ENCODE measurements at places on chromosomes 12 and 14.

DNA sequence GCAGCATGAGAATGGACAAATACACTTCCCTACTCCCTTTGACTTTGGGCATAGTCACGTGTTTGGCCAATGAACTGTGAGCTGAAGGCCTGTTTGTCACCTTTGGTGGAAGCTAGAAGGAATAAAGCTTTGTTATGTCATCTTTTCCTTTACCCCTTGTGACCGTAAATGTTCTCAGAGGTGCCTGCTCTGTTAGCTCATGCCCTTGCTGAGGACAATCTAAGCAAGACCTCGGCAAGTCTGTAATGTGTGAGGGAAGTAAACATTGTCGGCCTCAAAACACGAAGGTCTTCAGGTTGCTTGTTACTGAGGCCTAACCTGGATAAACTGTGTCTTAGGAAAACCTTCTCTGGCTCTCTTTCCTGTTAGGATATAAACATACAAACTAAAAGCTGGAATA is 354.2 kb downstream of the TMEM132D start:
- no peak for DNase-seq

DNA sequence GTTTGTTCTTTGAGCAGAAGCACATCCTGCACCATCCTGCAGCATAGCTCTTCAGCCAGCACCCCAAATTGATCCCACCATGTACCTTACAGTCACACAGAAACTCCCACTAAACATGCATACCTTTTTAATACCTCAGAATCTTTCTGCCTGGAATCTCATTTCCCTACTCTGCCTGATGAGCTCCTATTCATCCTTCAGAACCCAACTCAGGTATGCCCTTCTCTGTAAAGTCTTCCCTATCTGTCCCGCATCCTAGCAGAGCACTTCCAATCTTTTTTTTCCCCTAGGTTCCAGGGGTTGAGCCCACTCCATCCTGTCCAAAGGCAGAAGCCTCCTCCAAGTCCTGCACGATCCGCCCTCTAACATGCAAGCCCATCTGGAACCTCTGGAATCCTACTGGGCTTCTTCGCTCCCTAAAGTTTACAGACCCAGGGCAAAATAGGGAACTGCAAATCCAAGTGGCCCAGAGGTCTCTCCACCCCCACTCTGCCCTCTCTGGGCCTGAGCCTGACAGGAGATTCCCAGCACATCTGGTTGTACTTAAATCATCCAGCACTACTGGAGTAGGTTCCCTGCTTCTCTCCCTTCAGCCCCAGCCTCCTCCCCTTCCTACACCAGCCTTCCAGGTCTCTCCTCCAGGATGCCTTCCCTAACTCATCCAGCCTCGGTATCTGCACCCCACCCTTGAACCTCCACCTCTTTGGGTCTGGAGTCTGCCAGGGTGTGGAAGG is 4.1 kb upstream of the FIGNL2 start:
- no peak for DNase-seq

DNA sequence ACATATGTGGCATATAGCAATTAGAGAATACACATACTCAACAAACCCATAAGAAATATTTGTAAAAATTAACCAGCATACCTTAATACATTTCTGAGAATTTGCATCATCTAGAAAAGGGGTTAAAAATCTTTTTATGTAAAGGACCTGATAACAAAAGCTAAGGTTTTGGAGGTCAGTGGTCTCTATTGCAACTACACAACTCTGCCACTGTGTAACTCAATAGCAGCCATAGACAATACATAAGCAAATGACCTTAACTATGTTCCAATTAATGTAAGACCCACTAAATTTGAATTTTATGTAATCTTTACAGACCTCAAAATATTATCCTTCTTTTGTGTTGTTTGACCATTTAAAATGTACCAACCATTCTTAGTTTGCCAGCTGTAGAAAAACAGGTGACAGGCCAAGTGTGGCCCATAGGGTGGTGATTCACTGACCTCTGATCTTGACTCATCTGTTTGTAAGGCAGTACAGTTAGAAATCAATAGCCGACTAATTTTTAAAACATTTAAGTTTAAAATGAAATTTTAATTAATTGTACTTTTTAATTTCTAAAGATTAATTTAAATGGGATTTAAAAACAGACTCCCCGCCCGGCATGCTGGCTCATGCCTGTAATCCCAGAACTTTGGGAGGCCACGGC is 7.4 kb upstream of the EPS8 start:
- DNase-seq: no peak

DNA sequence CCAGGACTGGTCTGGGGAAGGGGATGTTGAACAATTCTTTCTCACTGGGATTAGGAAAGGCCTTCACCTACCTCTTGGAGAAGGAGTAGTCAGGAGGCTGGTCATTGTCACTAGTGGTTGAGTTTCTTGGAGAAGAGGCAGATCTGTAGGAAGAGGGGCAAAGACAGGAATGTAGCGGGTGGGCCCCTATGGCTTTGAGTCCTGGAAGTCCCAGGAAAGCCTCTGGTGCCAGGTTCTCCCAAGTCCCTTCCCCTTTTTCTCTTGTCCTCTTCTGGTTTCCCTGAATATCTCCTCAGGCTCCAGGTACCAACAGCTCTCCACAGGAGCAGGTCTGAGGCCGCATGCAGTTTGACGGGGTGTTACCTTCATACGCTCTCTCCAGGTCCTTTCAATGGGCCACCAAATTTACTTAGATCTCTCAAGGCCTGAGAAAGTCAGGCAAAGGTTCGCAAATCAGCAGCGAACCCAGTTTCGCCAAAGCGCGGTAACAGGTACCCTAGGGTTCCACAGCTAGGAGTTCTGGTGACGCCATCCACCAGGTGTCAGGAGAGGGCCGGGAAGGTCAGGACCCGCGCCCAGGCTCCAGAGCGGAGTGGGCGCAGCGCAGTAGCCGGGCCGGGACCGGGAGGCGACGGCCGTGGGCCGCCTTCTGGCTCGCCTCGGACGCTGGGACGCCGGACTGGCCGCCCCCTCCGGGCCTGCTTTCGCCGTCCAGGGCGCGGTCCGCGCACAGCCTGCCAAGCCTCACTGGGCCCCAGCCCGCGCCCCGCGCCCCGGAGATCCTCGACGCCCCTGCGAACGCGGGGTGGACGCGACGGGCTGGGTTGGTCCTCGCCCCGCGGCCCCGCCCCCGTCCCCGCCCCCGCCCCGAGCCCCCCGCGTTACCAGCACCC is 795 bp downstream of the SMAGP start:
- DNase-seq: peak; percentile 33

DNA sequence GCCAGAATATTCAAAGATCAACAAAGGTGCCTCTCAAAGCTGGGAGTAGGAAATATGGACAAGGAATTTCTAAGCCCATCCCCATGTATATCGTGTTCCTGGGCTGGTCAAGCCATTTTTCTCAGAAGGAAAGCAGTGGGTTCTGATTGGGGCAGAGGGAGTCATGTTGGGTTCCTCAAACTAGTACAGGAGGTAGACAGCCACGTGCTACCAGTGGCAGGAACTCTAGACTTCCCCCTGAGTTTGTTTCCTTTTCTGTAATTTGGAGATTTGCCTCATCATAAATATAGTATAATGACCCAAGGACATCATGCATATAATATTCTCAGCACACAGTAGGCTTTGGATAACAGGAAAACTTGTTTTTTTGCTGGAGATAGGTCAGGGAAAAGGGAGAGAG is 16.4 kb upstream of the PLEKHH1 start:
- DNase-seq: no peak

DNA sequence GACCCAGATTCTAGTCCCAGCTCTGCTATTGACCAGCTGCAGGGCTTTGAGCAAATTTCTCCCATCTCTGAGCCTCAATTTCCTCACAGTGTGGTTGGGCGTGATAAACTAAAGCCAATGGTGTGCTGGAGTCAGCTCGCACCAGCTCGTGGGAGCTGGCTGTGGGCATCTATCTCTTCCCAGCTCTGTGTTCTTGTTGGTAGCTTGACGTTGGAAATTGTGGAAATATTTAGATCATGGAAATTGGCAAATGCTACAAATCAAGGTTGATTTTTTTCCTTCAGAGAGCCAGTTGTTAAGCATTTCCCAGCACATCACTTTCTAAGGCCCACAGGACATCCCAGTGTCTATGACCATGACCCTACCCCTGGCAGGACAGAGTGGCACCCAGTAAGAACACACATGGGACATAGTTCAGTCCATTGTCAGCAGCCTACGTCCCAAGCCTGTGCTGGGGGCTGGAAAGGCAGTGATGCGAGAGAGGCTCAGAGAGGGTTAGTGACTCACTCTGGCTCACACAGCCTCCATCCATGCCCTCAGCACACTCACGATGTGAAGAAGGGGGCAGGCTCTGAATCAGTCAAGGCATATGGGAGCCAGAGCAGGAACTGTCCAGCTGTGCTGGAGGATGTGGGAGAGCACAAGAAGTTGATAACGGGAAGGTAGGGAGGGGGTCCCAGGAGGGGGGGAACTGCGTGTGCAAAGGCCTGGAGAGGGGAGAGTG is 77.6 kb downstream of the LGMN start:
- DNase-seq: no peak

GRCh38 chr14:76219873-76220272 is 68.2 kb downstream of the GPATCH2L start:
- DNase-seq: no peak

GRCh38 chr12:57739387-57739786 is 845 bp upstream of the AGAP2 start:
- DNase-seq: no peak

DNA sequence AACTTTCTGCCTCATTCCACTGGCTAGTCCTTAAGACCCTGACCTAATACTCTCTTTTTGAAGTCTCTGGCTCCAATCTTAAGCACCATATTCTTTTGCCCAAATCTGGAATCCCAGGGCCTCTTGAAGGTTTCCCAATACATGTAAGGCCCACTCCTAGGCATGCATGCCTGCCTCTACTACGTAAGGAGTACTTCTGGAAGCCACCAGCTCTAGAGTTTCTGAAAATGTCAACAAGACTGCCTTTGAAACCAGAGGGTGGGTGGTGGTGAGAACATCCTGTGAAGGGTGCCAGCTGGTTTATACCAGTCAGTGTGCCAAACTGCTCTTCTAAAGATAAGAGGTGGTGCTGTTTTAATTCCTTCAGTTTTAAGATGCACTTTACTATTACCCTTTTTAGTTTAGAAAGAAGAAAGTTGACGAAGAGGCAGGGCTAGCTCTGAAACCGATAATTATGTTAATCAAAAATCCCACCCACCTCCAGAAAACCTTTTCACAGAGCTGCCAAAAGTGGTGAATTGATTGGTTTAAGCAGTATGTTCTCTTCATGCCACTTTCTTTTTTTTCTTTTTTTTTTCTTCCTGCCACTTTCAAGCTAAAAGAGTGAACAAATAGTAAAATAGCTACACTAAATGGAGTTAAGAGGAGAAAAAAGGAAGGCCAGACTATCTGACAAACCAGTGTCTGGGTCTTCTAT is 8.7 kb upstream of the WDR89 start:
- DNase-seq: peak; percentile 45

- no peak for DNase-seq
Observed at GRCh38 chr12:67517181-67517887, 131.2 kb upstream of the DYRK2 start.

GRCh38 chr14:90894241-90894640 is 78.0 kb upstream of the TTC7B start:
- no peak for DNase-seq

GRCh38 chr14:50344116-50344775 is 32.1 kb downstream of the DMAC2L start:
- DNase-seq: no peak

DNA sequence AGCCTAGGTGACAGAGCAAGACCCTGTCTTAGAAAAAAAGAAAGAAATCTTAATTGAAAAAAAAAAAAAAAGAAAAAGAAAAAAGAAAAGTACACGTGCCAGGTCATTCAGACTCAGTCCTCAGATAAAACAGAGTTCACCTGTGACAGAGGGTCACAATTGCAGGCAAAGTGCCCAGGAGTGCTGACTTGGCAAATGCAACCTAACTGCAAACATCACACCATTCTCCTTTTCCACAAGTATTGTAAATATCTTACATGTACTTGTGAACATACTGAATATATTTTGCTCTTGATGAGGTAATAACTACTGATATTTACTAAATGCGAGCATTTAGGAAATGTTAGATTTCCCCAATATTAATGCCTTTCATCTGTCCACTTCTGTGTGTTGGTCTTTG is 9.0 kb upstream of the COL2A1 start:
- DNase-seq: no peak

- DNase-seq: no peak
Observed at GRCh38 chr12:70043490-70044138, 199.6 kb upstream of the CNOT2 start.

- DNase-seq: no peak
Observed at GRCh38 chr12:76018672-76019071, 12.9 kb downstream of the PHLDA1 start.

DNA sequence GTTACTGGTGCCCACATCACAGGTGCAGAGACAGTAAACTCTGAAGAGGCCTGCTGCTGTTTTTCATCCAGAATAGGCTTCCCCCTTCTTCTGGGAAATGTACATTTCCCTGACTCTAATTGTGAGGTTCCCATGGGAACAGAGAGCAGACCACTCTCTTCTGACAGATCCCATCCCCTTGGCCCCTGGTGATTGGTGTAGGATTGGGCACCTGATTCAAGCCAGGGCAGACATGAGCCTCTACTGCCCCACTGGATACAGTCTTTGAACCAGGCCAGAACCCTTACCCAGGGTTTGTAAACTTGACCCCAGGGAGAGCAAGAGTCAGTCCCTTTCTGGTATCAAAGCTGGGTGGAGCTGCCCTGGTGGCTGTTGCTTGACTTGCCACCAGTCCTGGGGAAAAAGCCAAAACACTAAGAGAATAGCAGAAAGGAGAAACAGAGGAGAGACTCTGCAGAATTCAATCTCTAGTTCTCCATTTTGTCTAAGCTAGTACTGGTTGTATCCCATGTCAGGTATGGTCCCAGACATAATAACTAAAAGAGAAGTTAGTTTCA is 14.8 kb upstream of the NFYB start:
- no peak for DNase-seq

DNA sequence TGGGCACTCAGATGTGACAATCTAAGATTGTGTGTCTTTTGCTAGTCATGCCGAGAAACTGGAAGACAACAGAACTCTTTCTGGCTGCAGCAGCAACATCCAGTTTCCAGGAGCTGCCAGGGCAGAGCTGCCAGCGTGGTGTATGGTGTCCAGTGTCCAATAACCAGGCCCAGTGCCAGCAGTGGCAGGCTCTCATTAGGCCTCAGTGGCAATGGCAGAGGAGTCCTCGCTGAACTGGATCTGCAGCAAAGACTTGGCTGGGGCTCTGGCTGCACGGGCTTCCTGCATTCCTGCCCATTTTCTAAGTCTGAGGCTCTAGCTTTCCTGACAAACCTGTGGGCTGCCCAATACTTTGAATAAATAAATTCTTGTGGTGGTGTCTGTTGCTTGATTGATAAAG is 26.2 kb upstream of the PPM1A start:
- peak; percentile 7 for DNase-seq

GRCh38 chr14:69334576-69334975 is 63.5 kb downstream of the ERH start:
- no peak for DNase-seq

DNA sequence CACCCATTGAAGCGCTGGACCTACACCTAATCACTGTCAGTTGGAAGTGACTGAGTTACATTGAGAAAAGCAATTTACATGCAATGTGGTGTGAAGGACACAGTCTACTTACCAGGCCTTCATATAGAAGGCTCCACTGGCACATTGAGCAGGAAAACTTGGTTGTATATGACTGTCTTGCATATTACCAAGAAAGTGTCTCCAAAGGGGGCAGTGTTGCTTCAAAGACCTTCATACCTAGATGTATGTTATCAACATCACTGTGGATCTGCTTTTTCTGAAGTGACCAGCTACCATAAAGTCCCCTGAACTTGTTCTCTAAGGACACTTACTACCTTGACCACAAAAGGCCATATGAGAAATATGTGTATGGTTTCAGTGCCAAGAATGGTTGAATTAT is 64.1 kb downstream of the NELL2 start:
- no peak for DNase-seq

GRCh38 chr12:56119361-56119796 is 1.3 kb downstream of the ZC3H10 start:
- DNase-seq: peak; percentile 78

Data from right lung (tissue), 10 donors.